ENCODE measurements at places on chromosomes 13 and 19.

DNA sequence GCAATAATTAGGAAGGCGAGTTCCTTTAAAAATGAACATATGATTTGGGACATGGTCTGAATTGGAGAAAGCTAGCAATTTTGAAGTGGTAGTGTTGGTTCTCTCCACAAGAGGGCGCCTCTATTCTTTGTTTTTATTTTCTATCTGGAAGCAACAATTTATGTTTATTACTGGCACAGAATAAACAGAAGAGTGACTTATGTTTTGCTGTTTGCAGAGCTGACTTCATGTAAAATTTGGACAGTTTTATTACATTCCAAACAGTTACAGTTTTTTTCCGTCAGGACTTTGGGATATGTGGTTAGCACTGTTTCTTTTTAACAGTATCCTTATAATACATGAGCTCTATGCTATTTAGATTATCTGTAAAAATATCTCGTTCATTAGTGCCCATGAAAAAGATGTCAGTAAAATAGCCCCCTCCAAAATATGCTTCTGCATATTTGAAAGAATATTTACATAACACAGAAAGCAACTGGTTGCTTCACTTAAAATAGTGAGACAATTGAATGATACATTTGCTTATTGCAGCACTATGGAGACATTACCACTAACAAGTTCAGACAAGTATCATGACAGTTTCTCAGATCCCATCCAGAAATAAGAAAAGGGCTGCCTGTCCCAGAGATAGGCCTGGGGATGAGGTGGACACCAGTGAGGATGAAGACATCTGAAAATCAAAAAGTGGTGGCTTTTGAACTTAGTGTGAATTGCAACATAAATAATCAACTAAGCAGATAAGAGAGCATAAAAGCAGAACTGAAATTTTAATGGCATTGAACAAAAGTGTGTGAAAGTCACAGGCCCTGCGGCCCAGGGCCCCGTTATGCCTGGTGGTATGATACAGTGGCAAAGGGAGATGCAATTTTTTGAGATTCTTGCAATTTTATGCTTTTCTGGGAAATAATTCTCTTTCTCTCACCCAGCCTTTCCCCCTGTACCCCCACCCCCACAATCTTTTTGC, 32.3 kb upstream of the FGF9 start:
- no peak for DNase-seq

DNA sequence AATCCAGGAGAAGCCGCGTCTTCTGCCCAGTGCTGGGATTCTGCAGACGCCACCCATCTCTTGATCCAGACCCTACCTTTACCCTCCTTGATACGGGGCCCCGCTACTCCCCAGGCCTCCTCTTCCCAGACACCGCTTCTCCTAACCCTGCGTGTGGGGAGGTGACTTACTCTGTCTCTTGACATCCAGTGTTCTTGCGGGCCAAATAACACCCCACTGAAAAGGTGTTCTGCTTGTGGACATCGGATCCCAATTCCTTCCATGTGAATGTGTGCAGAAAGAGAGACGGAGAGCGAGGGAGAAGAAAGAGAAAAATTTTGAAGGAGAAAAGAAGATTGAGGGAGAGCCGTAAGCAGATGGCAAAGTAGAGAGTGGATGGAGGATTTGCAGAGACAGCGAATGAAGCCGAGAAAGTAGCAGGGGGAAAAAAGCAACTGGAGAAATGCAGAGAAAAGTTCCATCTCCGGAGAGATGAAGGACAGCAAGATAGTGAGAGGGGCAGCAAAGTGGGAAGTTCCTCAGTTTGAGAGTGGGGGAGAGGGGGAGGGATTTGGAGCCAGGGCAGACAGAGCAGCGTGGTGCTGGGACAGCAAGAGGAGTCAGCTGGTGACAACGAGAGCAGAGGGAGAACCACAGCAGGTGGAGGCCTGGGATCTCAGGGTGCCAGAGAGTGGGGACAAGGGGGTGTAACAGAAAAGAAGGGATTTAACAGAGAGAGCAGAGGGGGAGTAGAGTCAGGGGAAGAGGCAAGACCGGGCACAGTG, 814 bp downstream of the ZNF480 start:
- DNase-seq: no peak

- no peak for DNase-seq
Measured at GRCh38 chr19:13051557-13052165, 51.0 kb downstream of the LYL1 start.

- DNase-seq: no peak
Measured at GRCh38 chr13:98925949-98926348, 51.9 kb downstream of the DOCK9 start.

GRCh38 chr19:5907241-5907640, 2.6 kb downstream of the VMAC start:
- no peak for DNase-seq

DNA sequence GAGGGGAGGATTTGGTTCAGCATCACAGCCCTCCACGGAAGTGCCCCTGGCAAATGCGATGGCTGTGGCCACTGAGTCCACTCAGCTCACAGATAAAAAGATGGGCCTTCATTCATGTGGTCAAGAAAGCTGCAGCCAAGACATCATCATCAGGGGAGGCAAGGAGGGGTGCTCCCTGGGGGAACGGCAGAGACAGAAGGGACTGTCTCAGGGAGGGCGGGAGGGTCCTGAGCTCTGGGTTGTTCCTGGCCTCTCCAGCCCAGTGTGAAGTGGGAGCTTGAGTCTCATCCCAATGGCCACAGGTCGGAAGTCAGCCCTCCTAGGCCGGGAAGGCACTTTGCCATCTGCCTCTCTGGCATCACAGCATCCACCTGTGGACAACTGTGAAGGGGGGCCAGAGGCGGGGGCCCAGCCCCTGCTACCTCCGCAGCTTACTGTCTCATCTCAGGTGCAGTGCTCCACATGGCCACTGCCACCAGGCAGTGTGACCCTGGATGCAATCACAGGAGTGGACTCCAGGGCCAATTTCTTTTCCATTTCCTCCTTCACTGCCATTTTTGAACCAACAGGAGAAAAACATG, 137.8 kb upstream of the SOX1 start:
- no peak for DNase-seq

GRCh38 chr13:79084802-79085424, 321.1 kb downstream of the RBM26 start:
- no peak for DNase-seq

DNA sequence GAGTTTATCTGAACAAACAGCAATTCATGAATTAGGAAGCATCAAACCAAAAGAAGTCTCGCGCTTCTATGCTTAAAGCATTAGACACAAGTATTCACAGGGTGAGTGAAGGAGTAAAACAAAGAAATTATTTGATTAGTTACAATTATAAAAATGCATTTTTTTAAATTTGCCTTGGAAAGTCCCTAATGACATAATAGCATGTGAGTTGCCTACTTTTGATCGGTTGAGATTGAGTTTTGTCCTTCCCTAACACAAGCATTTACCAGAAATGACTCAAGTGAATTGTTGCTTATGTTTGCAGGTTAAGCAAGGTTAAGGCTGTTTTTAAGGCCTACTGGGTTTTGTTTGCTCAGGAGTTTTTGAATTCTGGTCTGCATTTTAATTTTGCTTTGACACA, 389 bp upstream of the ZNF649 start:
- no peak for DNase-seq

- DNase-seq: no peak
Measured at GRCh38 chr19:3722443-3723109, 14.4 kb downstream of the TJP3 start.
